ENCODE measurements at places on chromosomes 11 and 22.

- DNase-seq = no peak
Measured at GRCh38 chr22:41949297-41949965, 2.5 kb upstream of the CENPM start.

GRCh38 chr11:73342633-73343032 is 33.6 kb upstream of the RELT start:
- no peak for DNase-seq

DNA sequence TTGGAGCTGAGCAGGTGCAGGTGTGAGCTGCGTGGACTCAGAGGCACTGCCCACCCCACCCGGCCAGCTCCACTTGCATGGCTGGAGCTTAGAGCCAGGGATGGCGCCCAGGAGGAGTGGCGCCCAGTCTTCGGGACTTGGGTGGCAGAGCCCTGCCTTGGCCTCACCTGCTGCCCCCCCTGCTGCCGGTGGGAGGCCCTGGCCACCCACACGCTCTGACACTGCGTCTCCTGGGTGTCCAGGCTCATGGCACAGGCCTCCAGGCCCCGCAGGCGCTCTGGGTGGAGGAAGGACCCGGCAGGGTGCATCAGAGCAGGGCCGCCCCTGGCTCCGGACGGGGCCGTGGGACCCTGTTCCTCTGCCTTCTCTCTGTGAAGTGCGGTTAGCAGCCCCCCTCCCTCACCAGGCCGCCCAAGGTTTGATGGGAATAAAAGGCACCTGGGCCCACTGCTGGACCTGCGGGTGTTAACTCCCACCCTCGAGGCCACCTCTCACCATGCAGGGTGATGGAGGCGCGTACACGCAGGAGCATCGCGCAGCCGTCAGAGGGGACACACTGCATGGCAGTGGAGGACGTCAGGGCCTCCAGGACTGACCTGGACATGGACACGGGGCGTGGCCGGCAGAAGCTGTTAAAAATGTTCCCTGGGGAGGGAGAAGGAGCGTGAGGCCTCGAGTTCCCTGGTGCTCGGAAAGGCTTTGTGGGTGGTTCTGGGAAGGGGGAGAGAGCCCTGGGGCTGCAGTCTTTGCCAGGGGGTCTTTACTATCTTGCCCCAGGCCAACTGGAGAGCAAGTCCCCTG is 11.8 kb downstream of the IL17REL start:
- no peak for DNase-seq

GRCh38 chr22:23800297-23801237 is 13.8 kb downstream of the SMARCB1 start:
- DNase-seq = peak; percentile 46

DNA sequence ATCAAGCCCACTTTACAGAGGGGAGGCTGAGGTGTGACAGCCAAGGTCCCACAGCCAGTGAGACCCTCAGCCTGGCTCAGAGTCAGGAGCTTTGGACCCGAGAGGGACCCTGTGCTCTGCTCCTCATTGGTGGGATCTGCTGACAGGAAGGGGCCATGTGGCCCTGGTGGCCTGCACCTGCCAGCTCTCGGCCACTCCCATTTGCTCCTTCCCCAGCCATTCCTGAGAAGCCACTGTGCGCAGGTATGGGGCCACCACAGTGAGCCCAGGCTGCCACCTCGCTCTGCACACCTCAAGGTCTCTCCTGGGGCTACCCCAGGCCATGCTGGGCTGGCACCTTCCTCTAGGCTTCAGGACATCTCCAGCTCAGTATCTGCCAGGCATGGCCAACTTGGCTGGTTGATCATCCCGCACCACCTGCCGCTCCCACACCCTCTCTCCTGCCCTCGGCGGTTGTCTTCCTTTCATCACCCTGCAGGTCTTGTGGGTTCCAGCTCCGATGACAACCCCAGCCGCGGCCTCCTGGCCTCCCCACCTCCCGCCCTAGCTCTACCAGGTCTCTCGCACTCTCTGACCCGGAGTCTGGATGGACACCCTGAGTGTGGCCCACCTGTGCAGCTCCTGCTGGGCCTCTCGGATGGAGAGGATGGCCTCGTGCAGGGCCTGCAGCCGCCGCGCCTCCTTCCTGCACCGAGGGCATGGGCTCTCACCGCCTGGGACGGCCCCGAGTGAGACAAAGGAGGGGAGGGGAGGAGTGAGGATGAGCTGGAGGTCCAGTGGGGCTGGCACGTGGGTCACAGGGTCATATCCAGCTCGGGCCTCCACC is 32.2 kb upstream of the CARS1 start:
- no peak for DNase-seq

DNA sequence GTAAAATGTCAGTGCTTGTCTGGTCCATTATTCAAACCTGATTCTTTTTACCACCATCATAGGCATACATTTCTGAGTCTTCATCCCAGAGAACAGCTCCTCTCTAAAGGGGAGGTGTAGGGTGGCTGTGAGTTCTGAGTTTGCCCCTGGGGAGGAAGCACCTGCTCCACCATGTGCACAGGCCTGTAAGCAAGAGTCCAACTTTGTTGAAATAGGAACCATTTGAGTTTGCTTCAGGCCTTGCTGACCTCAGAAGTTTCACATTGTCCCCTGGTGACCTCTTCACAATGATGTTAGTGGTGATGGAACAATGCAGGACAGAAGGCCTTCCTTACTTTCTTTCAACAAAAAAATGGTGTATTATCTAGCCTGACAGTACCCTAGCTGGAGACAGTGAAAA is 54.6 kb upstream of the TOP3B start:
- DNase-seq = peak; percentile 35

DNA sequence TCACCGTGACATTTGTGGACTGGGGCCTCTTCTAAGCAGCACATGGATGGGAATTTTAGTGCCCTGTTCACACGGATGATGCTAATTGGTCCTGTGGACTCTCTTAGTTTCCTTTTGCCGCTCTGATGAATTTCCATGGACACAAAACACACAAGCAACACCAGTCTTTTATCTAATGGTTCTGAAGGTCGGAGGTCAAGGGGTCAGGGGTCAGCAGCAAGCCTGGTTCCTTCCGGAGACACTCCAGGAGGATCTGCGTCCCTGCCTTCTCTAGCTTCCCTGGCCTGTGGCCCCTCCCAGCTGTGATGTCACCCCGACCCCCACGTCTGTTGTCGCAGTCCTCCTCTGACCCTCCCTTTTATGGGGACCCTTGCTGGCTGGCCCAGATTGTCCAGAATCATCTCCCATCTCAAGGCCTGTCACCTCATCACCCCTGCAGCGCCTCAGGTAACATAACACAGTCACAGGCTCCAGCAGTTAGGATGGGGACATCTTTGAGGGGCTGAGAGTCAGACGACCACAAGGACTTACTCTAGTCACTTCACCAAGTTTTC is 6.8 kb downstream of the NADSYN1 start:
- no peak for DNase-seq

- no peak for DNase-seq
Measured at GRCh38 chr11:83827520-83827919, 541.4 kb upstream of the CCDC90B start.

GRCh38 chr22:27723708-27724107 is 77.8 kb downstream of the MN1 start:
- DNase-seq = peak; percentile 5

- DNase-seq = no peak
Measured at GRCh38 chr22:37419969-37420685, 7.2 kb downstream of the ELFN2 start.

DNA sequence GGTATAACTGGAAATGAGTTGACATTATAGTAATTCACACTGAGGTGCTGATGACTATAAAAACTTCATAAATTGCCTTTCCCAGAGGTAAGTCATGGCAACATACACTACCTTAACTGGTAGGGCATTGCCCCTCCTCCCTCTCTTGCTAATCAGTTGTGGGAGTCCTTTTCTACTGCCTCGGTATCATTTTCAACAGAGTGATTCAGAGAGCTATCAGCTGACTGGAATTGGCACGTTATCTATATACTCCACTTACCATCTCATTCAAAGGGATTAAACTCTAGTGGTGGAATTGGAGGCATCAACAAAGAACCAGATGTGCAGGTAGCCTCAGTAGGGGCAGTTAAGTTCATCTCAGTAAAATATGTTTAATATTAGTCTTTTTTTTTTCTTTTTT is 8.0 kb upstream of the NUP160 start:
- no peak for DNase-seq

- no peak for DNase-seq
Measured at GRCh38 chr11:3056296-3057068, 741 bp downstream of the CARS1 start.

DNA sequence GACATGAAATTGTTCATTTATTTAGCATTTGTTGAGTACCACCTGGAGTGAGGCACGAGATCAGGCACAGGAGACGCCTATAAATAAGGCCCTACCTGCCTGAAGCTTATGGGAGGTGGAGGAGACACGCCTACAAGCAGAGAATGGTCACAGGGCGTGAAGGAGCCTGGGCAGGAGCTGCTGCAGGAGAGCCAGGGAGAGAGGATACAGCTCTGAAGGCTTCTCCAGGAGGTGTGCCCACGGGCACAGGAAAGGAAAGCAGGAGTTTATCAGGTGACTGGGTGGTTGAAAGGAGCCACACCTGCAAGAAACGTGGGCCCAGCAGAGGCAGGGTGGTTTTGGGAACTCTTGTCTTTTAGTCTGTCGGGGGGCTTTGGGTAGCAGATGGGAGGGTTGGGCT is 70.3 kb downstream of the BMAL1 start:
- no peak for DNase-seq

- peak; percentile 52 for DNase-seq
Measured at GRCh38 chr22:19419464-19420178, 11.9 kb downstream of the HIRA start.

DNA sequence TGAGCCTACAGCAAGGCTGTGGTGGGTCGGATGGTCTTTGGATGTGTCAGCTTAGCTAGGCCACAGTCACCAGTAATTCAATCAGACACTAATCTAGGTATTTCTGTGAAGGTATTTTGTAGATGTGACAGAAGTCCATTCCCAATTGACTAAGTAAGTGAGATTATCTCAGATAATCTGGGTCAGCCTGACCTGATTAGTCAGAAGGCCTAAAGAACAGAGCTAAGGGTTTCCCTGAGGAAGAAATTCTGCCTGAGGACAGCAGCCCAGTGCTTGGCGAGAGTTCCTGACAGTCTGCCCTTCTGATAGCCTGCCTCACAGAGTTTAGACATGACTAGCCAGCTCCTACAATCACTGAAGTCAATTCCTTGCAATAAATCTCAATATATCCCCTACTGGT is 28.7 kb downstream of the GUCD1 start:
- no peak for DNase-seq

DNA sequence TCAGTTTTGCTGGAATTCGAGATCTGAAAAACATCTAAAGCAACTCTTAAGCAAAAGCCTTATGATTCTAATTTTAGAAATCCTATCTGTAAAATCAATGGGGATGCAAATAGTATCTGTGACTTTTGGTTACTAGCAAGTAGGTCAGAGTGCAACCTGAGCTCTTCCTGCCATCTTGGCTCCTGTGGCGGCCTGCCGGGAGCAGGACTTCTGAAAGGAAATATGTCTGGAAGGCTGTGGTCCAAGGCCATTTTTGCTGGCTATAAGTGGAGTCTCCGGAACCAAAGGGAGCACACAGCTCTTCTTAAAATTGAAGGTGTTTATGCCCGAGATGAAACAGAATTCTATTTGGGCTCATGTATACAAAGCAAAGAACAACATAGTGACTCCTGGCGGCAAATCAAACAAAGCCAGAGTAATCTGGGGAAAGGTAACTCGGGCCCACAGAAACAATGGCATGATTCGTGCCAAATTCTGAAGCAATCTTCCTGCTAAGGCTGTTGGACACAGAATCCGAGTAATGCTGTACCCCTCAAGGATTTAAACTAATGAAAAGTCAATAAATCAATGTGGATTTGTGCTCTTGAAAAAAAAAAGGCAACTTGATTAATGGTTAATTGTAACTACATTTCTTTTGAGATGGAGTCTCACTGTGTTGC is 1.7 kb downstream of the SAMM50 start:
- no peak for DNase-seq

DNA sequence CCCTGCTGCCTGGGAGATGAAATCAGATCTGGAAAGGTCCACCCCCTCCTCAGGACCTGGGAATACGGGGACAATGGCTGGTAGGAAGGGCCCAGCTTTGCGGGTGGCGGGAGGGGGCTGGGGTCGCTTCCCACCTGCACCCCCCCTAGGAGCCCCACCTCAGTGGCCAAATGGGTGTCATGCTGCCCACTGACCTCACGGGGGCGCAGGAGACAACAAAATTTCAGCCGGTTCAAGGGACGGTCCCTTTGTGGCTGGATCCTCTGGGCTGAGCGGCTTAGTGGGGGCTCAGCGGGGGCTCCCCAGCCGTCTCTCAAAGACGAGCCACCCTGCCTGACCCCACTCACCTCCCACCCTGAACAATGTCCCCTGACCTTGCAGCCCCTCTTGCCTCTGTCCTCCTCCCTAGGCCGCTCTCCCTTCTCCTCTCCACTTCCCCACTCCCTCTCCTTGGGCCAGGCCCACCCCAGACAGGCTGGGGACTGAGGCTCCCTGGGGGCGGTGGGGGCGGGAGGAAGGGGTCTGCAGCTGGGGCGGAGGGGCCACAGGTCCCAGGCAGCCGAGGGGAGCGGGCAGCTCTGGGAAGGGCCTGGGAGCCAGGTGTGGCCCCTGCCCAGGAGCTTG is 39.3 kb upstream of the H19 start:
- no peak for DNase-seq

- no peak for DNase-seq
Measured at GRCh38 chr11:76803023-76803422, 19.9 kb downstream of the TSKU start.

DNA sequence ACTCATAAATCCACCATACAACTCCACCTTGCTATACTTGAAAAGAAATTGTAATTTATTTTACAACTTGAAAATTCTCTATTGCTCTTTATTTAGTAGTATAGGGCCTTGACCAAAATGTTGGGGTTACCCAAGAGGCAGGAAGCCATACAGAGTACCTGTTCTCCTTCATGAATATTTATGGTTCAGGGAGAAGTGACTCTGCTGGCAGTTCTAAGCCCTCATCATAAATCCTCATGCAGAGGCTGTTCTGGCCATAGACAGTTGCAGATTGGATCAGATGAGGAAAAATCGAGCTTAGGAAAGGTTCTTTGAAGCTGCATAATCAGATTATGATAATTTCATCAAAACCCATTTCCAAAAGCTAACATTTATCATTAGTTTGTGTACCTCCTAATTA is 449.4 kb upstream of the TENM4 start:
- DNase-seq = no peak

GRCh38 chr11:4626207-4627099 is 10.8 kb upstream of the OR51D1 start:
- DNase-seq = no peak

DNA sequence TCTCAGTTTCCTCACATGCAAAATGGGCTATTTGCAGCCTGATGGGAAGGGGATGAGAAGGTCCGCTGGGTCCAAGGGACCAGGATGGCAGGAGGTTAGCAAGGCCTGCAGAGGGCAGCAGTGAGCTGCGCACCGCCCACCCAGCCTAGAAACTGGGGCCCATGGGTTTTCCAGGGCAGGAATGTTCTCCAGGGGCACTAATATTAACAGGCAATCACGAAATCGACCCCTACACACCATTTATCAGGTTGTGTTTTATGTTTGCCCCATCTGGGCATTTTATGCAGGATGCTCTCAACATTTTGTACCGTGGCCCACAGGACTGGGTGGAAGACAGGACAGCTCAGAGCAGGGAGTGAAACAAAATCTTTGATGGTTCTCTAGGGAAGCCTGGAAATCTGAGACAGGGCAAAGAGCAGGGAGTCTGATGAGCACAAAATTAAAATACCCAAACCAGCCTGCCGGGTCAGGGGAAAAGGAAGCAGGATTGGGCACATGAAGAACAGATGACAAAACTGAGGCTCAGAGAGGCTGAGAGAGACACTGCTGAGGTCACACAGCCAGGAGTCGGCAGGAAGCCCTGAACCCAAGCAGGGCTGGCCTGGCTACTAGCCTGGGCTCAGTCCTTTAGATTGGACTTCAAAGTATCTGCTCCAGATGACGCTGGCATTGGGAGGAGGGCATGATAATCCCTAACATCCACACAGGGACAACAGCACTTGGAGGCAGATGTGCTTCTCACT is 1.6 kb upstream of the BCR start:
- peak; percentile 51 for DNase-seq

Measured in CD4-positive, alpha-beta T cell treated with Interleukin-15 for 1 hour (primary cell).